ENCODE measurements at places on chromosomes 2 and 18.

- no peak for DNase-seq
Observed at GRCh38 chr18:37661061-37661460, 95.5 kb upstream of the CELF4 start.

DNA sequence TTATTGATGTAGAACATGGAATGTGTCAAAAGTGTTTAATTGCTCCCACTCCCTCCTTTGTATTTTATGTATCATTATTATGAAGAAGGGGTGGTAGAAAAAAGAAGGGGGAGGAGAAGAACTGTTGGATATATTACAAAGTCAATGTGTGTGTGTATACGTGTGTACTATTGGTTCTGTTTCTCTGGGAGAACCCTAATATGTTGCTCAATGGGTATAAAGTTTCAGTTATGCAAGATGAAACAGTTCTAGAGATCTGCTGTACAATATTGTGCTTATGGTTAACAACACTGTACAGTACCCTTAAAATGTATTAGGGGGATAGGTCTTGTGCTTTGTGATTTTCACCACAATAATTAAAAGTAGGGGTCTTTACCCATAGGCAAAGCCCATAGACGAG, 58.1 kb upstream of the ZC3H15 start:
- DNase-seq, result no peak

- DNase-seq, result no peak
Observed at GRCh38 chr2:6782517-6783237, 83.0 kb downstream of the CMPK2 start.

- DNase-seq, result no peak
Observed at GRCh38 chr2:23429036-23429435, 44.1 kb downstream of the KLHL29 start.

- DNase-seq, result no peak
Observed at GRCh38 chr2:232372231-232373208, 6.0 kb upstream of the ALPP start.

- DNase-seq, result no peak
Observed at GRCh38 chr18:68734308-68734707, 19.4 kb upstream of the TMX3 start.

GRCh38 chr18:24065906-24066305, 51.4 kb downstream of the TTC39C start:
- DNase-seq, result no peak

DNA sequence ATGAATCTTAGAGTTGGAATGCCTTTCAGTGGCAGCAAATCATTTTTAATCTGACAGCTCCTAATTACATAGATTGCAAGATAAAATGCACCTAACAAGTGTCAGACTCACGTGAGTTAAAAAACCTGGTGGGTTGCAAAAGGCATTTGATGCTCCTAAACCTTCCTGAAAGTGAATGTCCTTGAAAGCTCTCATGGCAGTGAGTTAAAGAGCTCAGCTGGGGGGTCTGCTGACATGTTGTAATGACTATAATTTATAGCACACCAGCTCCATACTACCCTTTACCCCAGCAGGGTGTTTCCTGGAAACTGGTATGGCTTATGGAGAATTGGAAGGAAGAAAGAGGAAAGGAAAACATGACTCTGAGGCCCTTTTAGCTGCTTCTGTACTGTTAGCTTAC, 91.9 kb upstream of the CAVIN2 start:
- DNase-seq, result no peak

- DNase-seq, result peak; percentile 78
Observed at GRCh38 chr2:110773401-110773921, 41.1 kb downstream of the ACOXL start.

DNA sequence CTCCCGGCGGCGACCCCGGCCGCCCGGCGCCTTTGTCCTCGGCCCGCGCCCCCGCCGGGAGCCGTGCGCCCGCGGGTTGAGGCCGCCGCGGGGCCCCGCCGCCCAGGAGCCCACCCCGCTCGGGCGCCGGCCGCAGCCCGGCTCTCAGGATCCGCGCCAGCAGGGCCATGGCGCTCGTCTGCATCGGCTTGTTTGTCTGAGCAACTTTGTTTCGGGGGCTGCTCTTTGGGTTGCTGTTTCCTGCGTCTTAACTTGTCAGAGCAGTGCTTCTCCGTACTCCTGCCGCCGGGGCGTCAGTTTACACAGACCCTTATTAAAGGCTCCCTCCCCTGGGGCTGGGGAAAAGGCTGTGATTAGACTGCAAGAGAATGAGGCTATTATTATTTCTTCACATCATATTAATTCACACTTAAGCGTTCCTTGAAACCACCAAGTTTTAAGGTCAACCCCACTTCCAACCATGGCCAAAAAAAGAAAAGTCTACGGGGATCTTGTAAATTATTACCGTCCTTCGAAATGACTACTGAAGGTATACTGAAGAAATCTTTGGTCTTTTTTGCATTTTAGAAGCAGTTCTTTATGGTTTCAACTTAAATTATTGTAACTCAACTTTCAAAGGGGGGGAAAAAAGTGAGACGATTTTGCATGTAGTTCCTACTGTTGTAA, at the start of gene CYP27C1:
Gene CYP27C1, minus strand, starts transcription at position 198 of the 666 bp plus-strand sequence. Its CDS starts 29 bp downstream, at position 169.
- peak; percentile 57 for DNase-seq

DNA sequence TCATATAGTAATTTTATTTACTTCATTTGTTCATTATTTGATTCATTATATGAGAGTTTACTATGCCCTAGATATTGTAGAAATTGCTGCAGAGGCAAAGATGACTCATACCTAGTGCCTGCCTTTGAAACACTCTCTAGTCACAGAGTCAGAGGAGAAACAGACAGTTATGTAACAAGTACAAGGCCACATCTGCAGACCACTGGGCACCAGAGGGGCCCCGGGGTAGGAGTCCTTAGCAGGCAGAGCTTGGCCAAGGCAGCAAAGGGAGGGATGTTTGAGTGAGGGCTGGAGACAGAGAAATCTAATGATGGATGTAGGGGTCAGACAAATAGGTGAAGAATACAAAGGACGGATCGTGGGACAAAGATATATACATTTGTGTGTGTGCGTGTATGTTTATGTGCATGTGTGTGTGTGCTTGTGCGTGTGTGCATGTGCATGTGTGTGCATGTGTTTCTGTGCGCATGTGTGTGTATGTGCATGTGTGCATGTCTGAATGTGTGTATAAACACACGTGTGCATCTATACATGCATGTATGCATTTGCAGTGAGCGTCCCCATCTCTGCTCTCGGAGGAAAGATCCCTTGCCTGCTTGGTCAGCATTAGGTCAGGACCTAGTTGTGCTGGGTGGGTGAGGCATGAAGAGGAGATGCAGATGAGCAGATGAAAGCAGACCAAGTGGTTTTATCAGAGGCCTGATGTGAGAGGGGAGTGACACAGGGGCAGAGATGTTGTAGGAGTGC, 170.6 kb upstream of the MYT1L start:
- no peak for DNase-seq

GRCh38 chr2:11071211-11071610, 84.1 kb upstream of the SLC66A3 start:
- peak; percentile 36 for DNase-seq

- no peak for DNase-seq
Observed at GRCh38 chr2:6231166-6231565, 539.0 kb downstream of the SOX11 start.

DNA sequence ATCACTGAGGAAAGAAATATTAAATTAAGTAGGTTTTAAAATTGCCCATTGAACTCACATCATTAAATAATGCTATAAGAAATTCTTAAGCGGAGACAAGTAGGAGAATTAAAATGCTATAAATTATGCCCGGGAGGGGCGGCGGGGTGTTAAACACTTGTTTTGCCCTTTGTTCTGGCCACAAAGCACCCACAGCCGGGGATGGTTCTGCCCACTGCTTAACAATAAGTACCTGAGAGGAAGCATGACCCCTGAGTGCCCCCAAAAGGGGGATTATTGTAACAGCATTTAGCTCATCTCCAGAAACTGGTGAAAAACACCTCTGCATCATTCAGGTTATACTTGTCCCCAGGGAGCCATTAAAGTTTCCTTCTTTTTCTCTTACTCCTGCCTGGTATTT, 332.7 kb upstream of the POU3F3 start:
- DNase-seq, result no peak

- no peak for DNase-seq
Observed at GRCh38 chr2:24276349-24276899, 83.9 kb downstream of the ITSN2 start.

Data from right hindlimb (tissue), 1 donor.